Right lung (tissue), 10 donors: ENCODE measurements at places on chromosomes 2 and 18. TPM values are rescaled to one million over a fixed set of nuclear protein-coding genes. Genes with fewer than 3 reads are reported as not detected.
A peak's percentile ranks its signal among the peaks of the same experiment; 100 is the strongest.

The B4GALT6 gene
- polyA plus RNA-seq: 15.5 TPM

DNA sequence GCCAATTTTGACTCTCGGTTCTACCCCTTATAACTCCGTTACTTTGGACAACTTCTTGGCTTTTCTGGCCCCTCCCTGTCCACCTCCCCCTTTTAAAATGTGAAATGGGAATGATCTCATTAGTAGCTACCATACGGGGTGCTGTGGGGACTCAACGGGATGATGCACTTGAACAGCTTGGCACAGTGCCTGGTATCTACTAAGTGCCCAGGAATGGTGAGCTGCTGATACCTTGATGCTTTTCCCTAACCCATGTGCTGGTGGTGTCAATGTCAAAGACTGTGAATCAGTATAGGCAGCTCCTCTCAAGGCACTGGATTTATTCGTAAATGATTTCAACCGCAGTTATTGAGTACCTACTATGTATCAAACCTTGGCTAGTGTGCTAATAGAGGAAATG is 204.2 kb downstream of the LOXHD1 start:
- no peak for DNase-seq

The FTCDNL1 gene
- 0.43 TPM for polyA plus RNA-seq

- DNase-seq: no peak
These were observed 53.5 kb upstream of the ASPRV1 start for GRCh38 chr2:70014959-70015358.

DNA sequence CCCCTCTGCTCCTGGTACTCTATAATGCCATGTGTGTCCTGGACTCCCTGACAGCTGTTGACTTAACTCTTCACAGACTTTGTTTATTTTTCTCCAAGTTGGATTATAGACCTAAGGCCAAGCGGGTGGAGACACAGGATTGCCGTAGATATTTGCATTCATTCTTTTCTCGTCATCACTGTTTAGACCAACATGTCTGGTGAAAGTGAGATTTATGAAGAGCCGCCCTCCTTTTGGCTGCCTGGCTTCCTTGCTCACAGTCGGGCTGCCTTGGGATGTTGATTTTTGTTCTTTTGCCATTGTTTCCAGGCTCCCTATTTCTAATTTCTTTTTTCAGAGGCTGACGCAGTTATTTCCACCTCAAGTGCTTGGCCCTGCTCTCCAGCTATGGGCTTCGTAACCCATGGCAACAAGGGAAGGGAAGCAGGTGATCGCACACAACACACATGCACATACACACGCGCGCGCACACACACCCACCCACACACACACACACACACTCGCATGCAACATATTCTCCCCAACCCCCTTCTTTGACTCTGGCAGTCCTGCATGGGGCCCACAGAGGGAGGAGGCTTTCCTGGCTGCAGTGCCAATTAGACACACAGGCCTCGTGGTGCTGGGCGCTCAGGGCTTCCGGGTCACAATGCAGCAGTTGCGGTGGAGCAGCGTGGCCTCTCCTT is 296.5 kb downstream of the MTX2 start:
- DNase-seq: no peak

The FOXI3 gene
- not detected for polyA plus RNA-seq

DNA sequence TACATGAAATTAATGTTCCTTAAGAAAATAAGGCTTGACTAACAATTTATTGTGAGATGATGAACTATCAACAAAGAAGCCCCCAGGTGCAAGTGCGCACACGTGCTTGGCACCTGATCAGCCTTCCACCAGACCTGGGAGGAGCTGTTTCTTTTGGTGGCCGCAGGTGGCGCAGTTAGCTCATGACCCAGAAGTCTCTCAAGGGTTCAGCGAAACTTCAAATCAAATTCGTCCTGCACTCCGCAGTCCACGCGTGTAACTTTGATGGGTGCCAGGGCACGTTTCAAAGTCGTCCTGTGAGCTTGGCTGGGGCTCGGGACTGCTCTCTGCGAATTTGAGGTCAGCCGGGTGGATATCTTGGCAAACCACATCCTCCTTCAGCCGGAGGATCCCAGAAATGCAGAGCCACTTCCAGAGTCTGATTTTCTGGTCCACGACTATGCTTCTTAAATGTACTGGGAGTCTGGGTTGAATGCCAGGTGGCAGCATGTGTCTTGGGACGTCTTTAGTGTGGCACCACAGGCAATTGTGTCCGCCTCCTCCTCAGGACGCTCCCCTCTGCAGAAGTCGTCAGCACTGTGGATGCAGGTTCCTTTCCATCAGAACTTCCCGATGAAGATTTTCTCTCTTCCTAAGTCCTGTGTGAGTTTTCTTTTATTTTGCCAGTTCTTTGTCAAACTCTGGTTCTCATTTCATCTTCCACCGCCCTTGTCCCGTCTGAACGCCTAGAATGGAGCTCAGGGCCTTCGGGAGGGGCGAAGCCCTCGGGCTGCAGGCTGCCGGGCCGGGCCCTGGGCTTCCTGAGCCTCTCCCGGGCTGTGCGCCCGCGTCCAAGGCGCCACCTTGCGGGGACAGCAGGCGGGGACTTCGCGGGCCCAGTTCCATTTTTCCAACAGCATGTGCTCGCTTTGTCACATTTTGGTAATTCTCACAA is 61.3 kb upstream of the RAPGEF4 start:
- DNase-seq: peak; percentile 24

The GCG gene
- polyA plus RNA-seq: 1.3 TPM

DNA sequence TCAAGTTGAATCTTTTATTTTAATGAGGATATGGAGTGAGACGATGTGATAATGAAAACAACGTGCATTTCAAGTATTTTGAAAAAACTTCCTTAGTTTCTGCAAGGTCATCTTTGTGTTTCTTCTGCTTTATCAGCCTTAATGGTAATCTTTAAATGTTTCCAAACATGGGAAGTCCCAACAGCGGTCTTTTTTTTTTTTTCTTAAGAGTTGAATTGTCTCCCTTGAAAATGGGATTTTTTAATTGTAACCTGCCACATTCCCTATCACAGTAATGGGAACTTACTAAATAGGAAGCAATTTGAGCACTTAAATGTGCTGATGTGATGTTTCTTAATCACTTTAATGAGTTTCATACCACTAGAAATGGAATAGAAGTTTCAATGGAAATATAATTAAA is 45.8 kb downstream of the ATIC start:
- DNase-seq: no peak

- no peak for DNase-seq
These were observed 12.1 kb upstream of the RHOB start for GRCh38 chr2:20434588-20435294.

- no peak for DNase-seq
These were observed 253.1 kb downstream of the DYM start for GRCh38 chr18:49207361-49207760.

The ANO7 gene
- 2.3 TPM for polyA plus RNA-seq

GRCh38 chr2:191995285-191995684 is 148.4 kb upstream of the CAVIN2 start:
- DNase-seq: no peak

DNA sequence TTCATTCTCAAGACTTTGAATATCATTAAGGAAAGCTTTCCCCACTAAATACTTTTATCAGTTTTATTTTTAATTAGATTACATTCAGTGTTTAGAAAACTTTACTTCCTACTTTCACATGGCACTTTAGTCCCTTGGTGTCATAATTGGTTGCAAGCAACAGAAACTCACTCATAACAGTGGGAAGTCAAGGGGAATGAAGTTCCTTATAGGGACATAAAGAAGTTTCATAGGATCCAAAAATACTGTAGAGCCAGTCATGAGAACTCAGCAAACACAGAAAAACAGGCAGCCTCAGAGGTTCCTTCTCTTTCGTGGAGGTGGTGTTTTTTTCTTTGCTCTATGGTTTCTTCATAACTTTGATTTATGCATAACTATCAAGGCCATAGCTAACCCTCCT is 809.0 kb downstream of the BCL11A start:
- no peak for DNase-seq

- DNase-seq: peak; percentile 35
These were observed 135.0 kb upstream of the DOK6 start for GRCh38 chr18:69265656-69266055.

DNA sequence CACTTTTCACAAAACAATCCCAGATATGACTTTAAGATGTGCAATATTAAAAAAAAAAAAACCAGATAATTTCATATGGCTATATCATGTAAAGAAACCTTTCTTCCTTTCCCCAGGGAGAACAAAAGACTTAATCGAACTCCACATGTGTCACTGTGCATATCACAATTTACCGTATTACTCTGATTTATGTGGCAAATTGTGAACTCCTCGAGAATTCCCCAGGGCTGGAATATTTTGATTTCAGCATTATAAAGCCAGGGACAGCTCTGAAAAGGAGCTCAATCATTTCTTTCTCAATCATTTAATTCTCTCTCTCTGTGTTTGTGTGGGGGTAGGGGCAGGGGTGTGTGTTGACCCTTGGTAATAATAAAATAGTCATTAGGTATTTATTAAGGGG is 165.8 kb downstream of the TDRD15 start:
- DNase-seq: no peak

DNA sequence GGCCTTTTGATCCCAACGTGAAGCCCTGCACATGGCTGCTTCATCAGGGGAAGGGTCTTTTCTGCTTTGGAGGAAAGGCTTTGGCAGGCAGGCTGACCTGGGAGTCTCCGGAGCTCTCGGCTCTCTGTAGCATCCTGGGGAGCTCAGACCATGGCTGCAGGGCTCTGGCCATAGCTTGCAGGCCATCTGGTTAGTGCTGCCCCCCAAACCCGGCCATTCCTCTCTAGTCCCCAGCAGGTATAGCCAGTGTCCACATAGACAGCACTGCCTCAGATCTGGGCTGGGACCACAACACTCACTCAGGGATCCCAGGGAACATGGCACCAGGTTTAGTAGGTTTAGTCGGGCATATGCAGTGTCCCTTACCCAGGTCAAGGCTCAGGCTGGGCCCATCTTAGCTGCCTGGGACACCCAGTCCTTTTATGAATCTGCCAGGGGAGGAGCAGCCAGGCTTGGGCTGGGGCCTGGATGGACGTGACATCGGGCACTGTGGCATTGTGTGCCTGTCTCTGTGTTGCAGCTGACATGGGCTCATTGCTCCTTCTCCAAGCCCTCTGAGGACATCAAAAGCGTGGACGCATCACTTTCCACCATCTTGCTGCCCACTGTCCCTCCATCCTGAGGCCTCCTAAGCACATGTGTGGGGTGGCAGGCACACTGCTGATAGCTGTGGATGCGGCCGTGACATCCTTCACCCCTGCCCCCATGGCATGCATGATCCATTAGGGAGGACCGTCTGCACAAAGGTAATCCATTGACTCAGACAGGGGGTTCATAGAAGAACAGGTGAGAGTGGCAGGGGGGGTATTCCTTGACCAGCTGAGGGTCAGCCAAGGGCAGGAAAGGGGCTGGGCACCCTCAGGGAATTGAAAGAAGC is 19.2 kb upstream of the GPR35 start:
- no peak for DNase-seq

DNA sequence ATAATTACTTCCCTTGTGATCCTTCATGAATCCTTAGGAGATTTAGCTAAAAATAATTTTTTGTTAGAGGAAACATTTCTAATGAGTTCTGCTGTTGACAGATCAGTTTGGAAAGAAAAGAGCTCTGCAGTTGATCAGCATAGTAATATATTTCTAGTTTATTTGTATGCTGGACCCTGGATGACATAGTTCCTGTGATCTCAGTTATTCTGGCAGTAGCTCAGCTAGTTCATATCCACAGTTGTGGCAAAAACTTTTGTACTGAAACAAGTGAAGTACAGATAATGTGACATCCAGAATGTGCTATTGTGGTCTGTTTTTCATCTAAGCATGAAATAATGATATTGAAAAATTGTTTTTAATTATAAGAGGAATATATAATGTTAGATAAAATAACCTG is 33.7 kb downstream of the ABI2 start:
- DNase-seq: no peak
